ENCODE measurements at places on chromosomes 2 and 18.

GRCh38 chr2:104746858-104747257, 107.1 kb upstream of the POU3F3 start:
- DNase-seq: peak; percentile 79

GRCh38 chr2:161165266-161165665, 5.0 kb downstream of the TANK start:
- no peak for DNase-seq

DNA sequence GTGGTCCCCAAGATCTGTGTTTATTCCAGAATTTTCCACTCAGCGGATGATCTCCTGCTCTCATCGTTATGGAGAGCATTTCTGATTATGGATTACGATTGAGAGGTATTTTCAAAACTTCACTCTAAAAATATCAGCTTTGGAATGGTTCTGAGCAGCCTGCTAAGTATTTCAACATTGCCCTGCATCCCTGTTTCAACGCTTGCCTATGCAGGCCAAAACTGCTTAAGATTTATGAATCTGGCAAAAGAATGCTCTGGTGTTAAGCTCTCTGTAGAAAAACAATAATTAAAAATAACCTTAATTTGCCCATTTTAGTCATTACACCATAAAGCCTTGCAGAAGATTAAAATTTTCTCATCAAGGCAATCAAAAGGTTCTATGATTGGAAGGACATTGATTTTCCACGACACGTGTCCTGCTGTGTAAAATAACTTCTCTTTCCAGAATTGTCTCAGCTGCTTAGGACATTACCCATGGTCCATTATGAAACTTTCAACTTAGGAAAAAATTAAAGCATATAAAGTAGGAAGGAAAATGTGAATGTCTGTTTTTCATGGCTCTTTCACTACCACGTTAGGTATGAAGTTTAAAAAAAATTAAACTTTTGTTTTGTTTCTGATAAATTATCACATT, 229.9 kb downstream of the ACKR3 start:
- DNase-seq: no peak

GRCh38 chr2:228703152-228703551, 521.7 kb upstream of the SPHKAP start:
- DNase-seq: no peak
